ENCODE measurements at places on chromosomes 13 and 19.

GRCh38 chr13:113169277-113170272 is 11.1 kb downstream of the PROZ start:
- DNase-seq: no peak

- DNase-seq: no peak
Observed at GRCh38 chr19:49155005-49155819, at the start of gene HRC. TSS of gene HRC (minus strand) at chr19:49155396. CDS start at chr19:49155237, 159 bp downstream.

- DNase-seq: no peak
Observed at GRCh38 chr13:110636053-110636475, 20.7 kb downstream of the NAXD start.

- DNase-seq: no peak
Observed at GRCh38 chr13:41327994-41328790, 17.1 kb downstream of the NAA16 start.

- peak; percentile 27 for DNase-seq
Observed at GRCh38 chr13:54614726-54615125, 1586.1 kb downstream of the OLFM4 start.

DNA sequence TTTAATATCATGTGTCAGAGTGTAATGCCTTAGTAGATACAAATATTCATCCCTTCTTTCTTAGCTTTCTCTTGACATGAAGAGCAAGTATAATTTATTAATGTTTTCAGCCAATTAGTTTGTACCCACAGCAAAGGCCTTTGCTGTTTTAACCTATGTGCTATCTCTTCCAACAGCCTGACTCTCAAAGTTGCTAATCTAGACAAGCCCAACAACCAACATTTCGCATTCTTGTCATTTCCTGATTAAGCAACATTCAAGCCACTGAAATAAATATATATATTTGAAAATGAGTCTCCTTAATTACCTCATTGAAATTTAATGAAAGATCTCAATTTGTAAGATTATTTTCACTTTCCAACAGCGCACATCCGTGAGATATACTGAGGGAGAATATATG is 18.5 kb downstream of the EPSTI1 start:
- no peak for DNase-seq

DNA sequence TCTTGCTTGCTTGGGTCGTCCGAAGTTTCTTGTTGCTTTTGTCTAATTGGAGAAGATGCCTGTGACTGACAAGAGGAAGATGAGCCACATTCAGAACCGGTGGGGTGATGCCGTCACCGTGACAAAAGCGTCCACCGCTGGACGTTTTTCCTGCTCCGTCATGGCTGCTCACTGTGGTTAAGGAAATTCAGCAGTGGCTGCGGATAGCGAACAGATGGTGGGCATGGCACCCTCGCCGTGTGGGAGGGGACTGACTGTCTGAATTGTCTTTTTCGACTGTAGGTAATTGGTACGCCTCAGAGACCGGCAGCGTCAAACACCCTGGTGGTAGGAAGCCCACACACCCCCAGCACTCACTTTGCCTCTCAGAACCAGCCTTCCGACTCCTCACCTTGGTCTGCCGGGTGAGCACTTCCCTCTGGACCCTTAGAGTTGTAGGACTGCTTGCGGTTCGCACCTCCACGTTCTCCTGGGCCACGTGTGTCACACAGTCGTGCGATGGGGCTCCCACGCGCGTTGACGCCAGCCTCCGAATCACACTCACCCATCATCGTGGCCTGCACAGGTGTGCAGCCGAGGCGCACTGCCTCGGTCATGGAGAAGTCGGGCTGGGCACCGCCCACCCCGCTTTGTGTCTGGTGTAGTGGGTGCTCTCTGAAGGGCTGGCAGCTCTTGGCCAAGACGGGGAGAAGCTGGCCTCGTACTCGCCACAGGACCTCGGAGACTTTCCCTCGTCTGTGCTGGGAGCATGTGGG is 26.5 kb downstream of the ATP4B start:
- no peak for DNase-seq

GRCh38 chr13:113531041-113531873 is 40.7 kb upstream of the DCUN1D2 start:
- no peak for DNase-seq

GRCh38 chr19:30209617-30210600 is 162.3 kb upstream of the ZNF536 start:
- DNase-seq: no peak

DNA sequence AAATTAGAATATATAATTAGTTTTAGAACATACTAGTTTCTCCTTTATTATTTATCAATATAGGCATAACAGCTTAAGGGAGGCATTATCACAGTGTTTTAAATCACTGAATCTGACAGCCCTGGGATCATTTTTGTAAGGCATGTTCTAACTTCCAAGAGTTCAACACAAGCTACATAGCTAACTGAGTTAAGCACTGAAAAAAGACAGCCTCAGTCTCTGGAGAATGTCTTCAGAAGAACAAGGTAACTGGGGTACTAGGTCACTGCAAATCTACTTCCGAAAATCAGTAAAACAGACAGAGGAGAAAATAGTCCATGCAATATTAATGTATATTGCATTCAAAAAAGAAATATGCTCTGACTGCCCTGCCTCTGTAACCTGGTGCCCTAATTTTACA is 502.1 kb downstream of the RFC3 start:
- DNase-seq: no peak

DNA sequence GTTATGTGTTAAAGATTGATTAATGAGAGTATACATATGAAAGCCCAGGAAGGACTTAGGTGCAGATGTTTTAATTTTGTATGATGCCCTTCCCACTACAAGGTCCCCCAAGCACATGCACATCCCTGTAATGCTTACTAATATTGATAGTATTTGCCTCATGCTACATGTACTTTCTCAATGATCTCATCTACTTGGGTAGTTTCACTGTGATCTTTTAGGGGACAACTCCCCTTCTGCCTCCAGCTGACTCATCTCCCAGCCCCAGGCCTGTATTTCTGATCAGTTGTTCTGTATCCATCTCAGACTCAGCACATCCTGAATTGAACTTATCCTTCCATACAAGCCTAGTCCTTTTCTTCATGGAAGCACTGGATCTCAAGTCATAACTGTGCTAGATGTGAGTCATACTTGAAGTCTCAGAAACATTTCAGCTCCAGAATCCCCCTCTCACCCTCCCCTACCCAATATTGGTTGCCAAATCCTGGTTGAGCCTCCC is 49.4 kb upstream of the INTS6 start:
- no peak for DNase-seq

DNA sequence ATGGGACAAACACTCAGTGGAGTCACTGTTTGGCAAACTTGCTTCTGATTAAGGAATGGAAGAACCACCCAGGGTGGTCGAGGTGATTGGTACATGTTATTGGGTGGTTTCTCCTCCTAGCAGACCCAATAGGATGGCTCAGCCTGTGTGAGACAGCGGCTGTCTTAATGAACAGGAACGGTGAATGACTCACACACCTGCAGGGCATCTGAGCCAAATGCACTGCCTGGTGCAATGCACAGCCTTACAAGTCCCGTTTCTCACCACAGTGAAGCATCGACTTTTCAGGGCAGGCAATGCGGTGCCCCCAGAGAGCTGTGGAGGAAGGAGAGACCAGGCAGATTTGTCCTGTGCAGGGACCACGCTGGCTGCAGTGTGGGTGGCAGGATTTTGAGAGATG is 238.5 kb downstream of the FGF9 start:
- no peak for DNase-seq

GRCh38 chr19:49362929-49363267 is 682 bp upstream of the TEAD2 start:
- no peak for DNase-seq

GRCh38 chr13:75263741-75264407 is 218.1 kb downstream of the TBC1D4 start:
- no peak for DNase-seq

- no peak for DNase-seq
Observed at GRCh38 chr13:48561466-48562235, 28.8 kb upstream of the RCBTB2 start.

DNA sequence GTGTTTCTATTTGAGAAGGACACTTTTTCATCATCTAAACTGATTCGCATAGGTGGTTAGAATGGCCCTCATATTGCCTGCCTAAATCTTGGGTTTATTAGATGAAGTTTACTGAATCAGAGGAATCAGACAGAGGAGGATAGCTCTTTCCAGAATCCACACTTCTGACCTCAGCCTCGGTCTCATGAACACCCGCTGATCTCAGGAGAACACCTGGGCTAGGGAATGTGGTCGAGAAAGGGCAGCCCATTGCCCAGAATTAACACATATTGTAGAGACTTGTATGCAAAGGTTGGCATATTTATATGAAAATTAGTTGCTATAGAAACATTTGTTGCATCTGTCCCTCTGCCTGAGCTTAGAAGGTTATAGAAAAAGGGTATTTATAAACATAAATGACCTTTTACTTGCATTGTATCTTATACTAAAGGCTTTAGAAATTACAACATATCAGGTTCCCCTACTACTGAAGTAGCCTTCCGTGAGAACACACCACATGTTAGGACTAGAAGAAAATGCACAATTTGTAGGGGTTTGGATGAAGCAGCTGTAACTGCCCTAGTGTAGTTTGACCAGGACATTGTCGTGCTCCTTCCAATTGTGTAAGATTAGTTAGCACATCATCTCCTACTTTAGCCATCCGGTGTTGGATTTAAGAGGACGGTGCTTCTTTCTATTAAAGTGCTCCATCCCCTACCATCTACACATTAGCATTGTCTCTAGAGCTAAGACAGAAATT is 103.8 kb downstream of the TNFRSF19 start:
- DNase-seq: no peak

GRCh38 chr19:49067554-49067953 is 2.9 kb upstream of the NTF4 start:
- no peak for DNase-seq

DNA sequence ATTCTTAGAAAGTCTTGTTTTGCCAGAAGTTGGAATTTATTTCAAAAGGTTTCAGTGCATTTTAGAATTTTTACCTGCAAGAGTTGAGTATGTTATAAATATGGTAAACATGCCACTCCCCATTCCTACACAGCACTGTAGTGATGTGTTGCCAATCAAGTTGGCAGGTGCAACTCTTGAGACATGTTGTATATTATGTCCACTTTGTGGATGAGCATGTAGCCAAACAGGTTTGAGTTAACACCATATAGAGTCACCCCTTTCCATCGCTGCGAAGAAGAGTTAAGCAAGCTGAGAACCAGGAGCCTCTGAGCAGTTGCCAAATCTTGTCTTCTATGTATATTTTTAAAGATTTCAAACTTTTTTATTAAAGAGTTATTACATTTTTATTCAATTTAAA is 359.8 kb downstream of the LMO7 start:
- DNase-seq: no peak

DNA sequence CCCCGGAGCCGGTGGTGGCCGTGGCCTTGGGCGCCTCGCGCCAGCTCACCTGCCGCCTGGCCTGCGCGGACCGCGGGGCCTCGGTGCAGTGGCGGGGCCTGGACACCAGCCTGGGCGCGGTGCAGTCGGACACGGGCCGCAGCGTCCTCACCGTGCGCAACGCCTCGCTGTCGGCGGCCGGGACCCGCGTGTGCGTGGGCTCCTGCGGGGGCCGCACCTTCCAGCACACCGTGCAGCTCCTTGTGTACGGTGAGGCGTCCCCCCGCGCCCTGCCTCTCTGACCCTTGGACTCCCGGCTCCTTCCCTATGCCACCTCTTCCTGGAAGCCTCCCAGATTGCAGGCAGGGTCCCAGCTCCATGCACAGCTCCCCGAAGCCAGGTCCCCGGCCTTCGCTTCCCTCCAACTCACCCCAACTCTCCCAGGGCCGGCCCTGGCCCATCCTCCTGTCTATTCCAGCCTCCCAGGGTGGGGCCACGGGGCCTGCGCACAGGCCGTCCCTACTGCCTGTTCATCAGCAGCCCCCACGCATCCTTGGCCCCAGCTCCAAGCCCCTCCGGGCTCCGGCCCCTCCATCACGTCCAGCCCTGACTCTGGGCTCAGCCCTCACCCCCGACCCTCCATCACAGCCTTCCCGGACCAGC is 1.7 kb downstream of the MADCAM1 start:
- no peak for DNase-seq

DNA sequence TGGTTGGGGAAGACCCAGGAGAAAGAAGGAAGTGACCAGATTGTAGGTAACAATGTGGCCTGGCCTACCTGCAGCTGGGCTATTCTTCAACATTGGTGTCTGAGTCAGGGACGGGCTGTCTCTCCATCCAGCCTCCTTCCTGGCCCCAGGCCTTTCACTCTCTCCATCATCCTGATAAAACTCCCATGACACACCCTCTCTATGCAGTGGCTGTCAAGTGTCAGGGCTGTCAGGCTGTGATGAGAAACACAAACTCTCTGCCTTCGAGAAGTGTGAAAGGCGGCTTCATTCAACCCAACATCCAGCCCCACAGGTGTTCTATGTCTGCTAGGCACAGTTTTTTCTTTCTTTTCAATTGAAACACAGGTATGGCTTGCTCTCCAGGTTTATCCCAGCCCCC is 153.3 kb upstream of the VSTM2B start:
- no peak for DNase-seq

GRCh38 chr19:44512326-44513298 is 12.3 kb upstream of the ZNF180 start:
- DNase-seq: peak; percentile 7

DNA sequence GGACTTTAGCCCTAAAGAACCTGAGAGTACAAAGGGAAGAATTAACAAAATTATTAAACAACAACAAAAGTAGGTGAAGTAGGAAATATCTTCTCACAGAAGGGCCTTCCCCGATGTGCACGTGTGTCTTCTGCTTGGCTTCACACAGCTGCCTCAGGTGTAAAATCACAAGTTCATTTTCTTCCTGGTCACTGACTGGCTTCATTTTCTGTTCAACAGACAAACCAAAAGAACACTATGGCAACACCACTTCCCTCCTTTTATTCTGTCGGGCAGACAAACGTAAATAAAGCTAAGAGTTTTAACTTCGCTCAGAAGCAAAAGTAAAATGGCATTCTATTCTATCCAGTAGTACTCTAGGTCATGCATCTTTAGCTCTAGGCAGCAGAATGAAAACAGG is 140.9 kb downstream of the TBC1D4 start:
- no peak for DNase-seq

All from NCI-H2081 treated with DMSO at 0.1 percent for 48 hours (cell line).